ENCODE measurements at places on chromosomes 7 and 10. TPM values are rescaled to one million over a fixed set of nuclear protein-coding genes. Genes with fewer than 3 reads are reported as not detected.

The ZNF680 gene
- polyA plus RNA-seq = 16.2 TPM

DNA sequence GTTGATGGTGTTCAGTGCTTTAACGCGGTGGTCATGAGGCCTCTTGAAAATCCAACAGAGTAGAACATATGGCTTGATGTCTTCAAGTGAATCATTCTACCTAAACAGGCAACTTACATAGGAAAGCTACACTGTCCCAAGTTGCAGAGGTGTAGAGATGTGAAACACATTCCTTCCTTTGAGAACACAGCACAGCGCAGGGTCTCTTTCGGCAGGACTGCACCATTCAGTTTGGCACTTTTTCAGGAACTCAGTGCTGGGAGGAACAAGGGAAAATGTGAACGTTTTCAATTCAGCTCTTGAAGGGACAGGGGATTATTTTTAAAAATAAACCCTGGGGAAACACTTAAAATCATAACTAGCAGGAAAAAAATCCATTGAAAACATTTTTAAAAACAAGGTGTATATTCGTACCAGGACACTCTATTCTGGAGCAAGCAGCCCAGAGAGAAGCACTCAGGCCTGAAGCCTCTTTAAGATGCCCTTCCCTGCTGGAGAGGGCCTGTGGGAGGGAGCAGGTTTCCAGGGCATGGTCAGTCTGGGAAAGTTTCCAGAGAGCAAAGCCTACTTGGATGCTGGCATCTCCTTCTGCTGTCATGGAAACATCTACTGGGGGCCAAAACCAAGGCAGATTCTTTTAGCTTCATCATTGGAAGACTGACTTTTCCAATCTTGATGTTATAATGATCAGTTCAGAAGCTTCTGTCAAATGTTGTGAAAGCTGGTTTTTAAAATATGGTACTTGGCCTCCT is 60.4 kb upstream of the NPVF start:
- DNase-seq = no peak

DNA sequence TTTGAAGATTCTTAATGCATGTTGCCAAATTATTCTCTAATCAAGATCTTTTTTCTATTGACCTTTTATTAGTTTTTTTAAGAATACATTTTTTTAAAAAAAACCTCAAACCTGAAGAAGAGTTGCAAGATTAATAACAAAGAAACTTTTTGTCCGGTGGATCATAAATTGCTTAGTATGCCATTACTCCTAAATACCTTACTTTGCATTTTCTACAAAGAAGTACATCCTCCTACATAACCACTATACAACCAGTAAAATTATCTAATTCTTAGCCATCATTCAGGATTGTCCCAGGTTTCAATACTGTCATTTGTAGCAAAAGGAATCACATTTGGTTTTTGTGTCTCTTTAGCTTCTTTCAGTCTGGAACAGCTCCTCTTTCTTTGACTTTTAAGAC is 77.9 kb downstream of the SRI start:
- no peak for DNase-seq

The OR6V1 gene
- not detected for polyA plus RNA-seq

GRCh38 chr7:84729284-84729683 is 457.6 kb downstream of the SEMA3D start:
- no peak for DNase-seq

DNA sequence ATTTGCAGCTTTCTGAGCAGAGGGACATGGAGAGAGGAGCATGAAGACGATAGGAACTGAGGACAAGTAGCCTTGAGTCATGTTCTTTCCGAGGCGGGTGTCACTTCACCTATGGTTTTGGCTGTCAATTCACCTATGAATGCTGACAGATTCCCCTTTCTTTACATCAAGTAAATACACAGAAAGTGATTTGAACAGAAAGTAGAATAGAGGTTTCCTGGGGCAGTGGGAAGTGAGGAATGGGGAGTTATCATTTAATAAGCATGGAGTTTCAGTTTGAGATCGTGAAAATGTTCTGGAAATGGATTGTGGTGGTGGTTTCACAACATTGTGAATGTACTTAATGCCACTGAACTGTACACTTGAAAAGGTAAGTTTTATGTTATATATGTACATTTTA is 138.4 kb upstream of the MDFIC start:
- DNase-seq = no peak

DNA sequence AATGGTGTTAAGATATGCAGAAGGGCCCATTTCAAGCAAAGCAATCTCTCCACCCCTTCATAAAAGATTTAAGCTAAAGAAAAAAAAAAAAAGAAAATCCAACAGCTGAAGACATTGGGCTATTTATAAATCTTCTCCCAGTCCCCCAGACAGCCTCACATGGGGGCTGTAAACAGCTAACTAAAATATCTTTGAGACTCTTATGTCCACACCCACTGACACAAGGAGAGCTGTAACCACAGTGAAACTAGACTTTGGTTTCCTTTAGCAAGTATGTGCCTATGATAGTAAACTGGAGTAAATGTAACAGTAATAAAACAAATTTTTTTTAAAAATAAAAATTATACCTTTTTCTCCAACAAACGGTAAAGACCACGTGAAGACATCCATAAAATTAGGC is 28.6 kb downstream of the PPP3CB start:
- DNase-seq = no peak

The IFIT1B gene
- 0.11 TPM for polyA plus RNA-seq

- no peak for DNase-seq
Measured at GRCh38 chr7:19508124-19508523, 200.7 kb downstream of the POLR1F start.

The AASS gene
- 69.2 TPM for polyA plus RNA-seq

The ELMO1 gene
- polyA plus RNA-seq = 11.8 TPM

DNA sequence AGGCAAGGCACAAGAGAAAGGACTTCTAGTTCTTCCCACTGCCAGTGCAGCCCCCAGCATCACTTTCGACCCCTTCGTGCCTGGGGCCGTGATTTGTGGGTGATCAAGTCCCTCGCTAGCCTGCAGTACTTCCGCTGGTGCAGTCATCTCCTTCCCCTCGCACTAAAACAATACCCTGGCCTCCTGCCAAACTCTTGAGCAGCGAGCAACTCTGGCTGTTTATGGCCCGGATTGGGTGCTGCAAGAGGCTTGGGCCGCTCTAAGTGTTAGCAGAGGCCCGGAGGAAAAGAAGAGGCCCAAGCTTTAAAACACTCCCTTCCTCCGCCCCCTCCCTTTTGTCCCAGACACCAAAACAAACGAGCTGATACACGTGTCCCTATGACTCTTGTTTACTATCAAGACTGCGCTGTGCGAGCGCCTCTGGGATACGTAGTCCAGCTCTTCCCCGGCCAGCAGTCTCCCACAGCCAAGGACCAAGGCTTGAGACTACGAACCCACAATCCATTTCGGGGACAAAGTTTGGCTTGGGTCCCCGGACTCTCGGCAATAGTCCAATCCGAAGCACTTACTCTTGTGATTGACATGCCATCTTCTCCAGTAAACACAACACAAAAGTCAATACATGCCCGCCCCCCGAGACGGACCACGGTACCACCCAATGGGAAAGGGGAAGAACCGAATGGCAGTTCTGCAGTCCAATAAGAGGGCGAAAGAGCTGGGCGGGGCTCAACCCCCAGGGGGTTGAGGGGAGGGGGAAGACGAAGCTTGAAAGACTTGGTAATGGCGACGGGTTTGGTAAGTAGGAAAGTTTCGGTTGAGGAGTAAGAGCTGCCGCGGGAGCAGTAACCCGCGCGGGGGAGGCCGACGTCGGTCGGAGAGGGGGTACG is at the start of gene HBP1:
HBP1 (plus strand) TSS at position 771 of the 887 bp plus-strand sequence. CDS start 10,891 bp downstream, outside the sequence.
- peak; percentile 98 for DNase-seq

GRCh38 chr7:5083311-5083711 is 37.7 kb downstream of the RBAK start:
- DNase-seq = no peak

The C7orf25 gene
- 4.4 TPM for polyA plus RNA-seq

DNA sequence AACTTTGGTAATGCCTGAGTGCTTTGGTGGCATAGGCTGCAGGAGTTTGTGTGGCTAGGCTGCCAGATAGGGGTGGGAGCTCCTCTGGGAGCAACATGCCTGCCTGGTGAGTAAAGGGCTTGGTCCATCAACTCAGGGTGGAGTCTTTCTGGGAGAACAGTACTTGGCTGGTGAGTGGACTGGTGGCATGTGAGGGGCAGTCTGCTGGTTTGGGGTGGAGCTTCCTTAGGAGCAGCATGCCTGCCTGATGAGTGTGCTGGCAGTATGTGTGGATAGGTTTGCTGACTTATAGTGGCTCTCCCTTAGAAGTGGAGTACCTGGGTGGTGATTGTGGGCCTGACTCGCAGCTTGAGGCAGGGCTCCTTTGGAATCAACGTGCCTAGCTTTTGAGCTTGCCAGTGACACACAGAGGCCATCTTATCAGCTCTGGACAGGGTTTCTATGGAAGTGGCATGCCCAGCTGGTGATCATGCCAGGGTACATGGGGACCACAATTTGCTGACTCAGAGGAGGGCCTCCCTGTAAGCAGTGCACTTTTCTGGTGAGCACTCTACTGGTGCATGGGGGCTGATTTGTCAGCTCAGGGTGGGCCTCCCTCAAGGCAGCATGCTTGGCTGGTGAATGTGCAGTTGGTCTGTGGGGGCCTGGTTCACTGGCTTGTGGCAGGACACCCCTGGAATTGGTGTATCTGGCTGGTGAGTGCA is 35.0 kb upstream of the SRI start:
- no peak for DNase-seq

DNA sequence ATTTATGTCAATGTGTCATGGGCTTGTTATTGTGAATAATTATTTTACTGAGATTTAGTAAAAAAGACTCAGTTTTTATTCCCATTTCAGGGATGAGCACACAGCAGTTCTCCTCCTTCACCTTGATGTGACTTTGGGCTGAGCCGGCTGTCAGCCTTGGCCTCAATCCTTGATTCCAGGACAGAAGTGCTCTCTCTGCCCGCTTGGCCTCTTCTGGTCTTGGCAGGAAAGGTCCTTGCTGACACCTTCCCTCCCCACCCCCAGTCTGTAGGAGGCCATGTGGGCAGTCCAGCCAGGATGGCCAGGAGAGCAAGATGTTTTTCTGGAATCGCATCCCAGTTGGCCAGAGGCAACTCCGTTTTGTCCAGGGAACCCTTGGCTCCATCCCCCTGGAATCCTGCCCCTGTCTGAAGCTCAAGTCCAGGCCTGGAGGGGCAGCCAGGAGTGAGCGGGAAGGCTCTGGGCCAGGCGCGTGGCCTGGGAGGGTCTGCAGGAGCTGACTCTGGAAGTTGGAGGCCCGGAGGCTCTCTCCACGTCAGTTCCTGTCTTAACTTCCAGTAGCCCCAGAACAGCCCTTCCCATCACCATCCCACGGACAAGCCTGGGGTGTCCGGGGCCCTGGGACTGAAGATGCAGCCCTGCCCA is 100.9 kb downstream of the PDGFA start:
- DNase-seq = no peak

- DNase-seq = no peak
Measured at GRCh38 chr7:2018569-2019460, 213.9 kb downstream of the MAD1L1 start.

The CYP26C1 gene
- polyA plus RNA-seq = 0.16 TPM

DNA sequence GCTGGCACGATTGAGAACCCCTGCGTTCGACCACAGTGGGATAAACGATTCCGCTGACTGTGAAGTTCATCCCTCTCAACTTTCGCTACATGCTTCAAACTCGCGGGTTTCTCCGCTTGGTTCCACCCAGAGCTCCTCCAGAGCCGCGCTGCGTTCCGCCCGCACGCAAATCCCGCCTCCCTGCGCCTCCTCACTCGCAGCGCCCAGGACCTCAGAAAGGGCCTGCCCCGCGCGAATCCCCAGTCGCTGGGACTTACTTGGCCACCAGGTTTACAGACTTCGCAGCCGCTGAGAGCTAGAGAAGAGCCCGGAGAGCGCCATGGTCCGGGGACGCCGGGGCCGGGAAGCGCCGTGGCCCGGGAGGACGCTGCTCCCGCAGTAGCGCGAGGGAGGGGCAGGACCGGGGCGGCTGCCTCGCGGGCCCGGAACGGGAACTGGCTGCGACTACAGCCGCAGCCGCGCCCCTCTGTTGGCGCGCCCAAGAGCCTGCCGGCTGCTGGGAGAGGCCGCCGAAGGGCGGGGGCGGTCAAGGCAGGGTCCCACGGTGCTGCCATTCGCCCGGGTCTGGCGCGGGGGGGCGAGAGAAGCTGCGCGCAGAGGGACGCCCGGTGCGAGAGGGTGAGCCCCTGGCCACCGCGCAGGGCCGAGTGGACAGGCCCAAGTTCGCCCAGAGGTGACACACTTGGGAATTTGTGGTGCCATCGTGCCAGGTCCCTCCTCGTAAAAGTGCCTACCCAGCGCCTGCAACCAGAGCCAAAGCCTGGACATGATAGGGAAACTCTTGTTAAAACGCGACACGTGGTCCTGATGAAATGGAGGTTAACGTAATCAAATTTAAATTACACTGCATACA is at the start of gene NOD1:
NOD1 (minus strand) TSS at position 436 of the 853 bp plus-strand sequence. CDS start 21,863 bp downstream, outside the sequence.
- DNase-seq = peak; percentile 57

The PODXL gene
- polyA plus RNA-seq = 669 TPM

The KMT2C gene
- polyA plus RNA-seq = 39.3 TPM

- DNase-seq = no peak
Measured at GRCh38 chr10:63657761-63658160, 136.6 kb downstream of the REEP3 start.

DNA sequence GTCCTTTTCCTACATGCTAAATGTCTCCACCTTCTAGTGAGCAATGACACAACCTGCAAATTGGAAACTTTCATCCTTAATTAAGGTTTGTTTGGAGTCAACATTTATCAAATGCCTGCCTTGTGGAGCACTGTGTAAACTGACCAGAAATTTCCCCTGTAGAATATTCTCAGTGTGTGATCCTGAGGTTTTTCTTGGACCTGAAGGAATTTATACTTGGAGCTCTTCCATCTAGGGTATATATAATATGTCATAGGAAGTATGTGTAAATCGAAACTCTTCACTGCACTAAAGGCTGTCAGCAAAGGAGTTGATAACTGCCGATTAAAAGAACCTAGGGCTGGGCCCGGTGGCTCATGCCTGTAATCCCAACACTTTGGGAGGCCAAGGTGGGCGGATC is 152.4 kb downstream of the NSUN6 start:
- no peak for DNase-seq

DNA sequence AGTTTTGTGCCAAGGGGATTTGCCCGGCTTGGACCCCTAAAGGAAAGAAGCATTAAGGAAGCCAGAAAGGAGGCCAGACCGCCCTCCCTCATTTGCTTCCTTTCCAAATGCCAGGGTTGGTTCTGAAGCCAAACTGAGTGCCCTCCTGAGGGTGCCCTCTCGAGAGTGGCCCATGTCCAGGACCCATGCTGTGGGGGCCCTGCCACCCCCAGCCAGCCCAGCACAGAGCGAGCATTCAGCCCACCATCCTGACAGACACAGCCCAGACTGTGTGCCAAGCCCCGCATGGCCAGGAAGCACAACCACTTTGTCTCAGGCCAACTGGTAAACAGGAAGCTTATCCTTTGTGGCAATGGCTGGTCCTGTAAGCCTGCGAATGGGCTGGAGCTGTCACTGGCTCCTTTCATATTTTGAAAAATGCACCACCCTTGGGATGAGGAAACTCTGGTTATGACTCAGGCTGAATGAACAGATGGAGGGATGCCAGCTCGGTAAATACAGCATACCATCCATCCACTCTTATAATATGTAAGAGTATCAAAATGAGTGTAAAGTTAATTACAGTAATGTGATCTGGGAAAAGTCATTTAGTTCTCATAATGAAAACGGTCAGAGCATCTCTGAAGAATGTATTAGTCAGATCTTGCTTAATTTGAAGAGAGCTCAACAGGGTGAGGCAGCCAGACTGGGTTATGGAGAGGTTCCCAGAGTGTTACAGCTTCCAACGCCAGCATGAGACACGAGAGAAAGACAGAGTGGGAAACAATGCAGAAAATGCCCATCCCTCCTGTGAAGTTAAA is 65.0 kb downstream of the STK17A start:
- DNase-seq = no peak

GRCh38 chr7:121395961-121396757 is at the start of gene FAM3C:
Gene FAM3C (minus strand): TSS chr7:121396308. CDS start chr7:121382969, 13,339 bp downstream.
- DNase-seq = peak; percentile 90

The PRPS1L1 gene
- not detected for polyA plus RNA-seq

GRCh38 chr7:153188630-153189029 is 429.1 kb downstream of the ACTR3B start:
- DNase-seq = no peak

The WIPF3 gene
- 5.8 TPM for polyA plus RNA-seq
